NCI-H82 (cell line): ENCODE measurements at places on chromosomes 12 and 14.

DNA sequence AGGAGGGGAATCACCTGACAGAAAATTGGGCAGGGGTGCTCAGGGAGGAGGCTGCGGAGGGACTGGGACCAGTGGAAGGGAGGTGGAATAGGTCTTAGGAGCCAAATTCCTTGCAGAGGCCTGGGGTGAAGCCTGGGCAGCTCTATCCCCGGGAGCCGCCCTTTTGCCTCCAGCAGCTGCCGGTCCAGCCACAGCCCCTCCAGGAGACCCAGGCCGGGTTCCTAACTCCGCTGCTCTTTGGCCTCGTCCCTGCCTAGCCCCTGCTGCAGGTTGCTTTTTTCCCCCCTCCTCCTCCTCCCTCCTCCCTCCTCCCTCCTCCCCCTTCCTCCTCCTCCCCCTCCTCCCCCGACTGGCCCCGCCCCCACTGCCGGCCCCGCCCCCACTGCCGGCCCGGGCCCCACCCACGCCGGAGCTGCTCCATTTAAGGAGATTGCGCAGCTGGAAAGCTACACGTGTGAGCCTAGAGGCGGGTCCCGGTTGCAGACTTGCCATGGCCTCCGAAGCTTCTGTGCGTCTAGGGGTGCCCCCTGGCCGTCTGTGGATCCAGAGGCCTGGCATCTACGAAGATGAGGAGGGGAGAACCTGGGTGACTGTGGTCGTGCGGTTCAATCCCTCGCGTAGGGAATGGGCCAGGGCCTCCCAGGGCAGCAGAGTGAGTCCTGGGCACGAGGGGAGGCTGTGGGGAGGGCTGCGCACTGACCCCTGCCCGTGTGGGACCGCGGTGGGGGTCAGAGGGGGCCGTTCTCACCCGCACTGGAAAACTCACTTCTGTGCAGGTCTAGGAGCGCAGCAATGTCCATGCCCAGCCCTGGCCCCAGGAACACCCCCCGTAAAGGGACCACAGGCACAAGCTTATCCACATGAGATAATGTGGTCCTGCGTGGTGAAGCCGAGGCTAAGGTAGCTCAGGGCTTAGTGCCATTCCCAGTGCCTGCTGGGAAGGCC lies at the start of gene TCL1B:
Gene TCL1B (plus strand): TSS at position 449 of the 945 bp plus-strand sequence. CDS start 42 bp downstream, at position 491.
- DNase-seq: peak; percentile 12

GRCh38 chr14:31003284-31003683 lies 22.2 kb upstream of the AP4S1 start:
- no peak for DNase-seq

- no peak for DNase-seq
Observed at GRCh38 chr12:14931791-14932560, 6.4 kb downstream of the ERP27 start.

- DNase-seq: peak; percentile 73
Observed at GRCh38 chr12:108193917-108194316, 64.8 kb downstream of the WSCD2 start.

DNA sequence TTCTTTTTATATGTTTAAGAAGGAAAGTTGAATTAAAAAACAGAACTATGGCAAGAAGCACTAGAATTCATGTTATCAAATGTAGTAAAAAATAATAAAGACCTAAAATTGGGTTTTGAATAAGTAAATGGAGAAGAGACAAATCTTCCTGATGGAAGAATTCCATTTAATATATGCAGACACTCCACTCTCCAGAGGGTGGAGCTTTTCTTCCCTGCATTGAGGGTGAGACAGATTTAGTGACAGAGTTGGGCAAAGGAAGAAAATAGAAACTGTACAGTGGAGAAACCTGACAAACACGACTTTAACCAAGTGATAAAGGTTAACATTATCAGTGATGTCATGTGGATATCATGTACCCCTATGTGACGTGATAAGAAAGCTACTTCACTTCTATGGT lies 217.6 kb downstream of the PRKD1 start:
- DNase-seq: peak; percentile 1

GRCh38 chr14:74415115-74415437 lies 10.9 kb downstream of the SYNDIG1L start:
- peak; percentile 37 for DNase-seq

- DNase-seq: peak; percentile 91
Observed at GRCh38 chr12:122023339-122024131, 1.9 kb downstream of the BCL7A start.

- no peak for DNase-seq
Observed at GRCh38 chr12:67382241-67382871, 113.2 kb downstream of the CAND1 start.

GRCh38 chr14:24307156-24307574 lies 612 bp downstream of the CIDEB start:
- DNase-seq: no peak

DNA sequence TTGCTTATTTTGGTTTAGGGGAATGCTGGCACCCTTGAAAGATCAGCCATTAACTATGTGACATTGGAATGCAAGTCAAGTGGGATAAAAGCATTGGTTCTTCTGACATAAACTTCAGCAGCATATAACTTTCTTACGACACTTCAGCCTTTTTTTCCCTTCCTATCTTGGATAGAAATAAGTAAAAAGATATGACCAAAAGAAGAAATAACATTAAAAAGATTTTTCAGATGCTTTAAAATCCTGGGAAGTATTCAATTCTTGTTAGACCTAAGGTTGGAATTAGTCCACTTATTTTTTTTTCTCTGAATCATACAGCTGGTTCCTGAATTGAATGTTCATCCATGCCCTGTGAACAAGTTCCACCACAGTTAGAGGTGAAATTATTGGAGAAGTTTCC lies 85.6 kb upstream of the TSPAN8 start:
- DNase-seq: no peak

- DNase-seq: no peak
Observed at GRCh38 chr12:65681226-65681625, 143.1 kb upstream of the HMGA2 start.

GRCh38 chr12:34294137-34294536 lies 271.8 kb downstream of the ALG10 start:
- DNase-seq: no peak

DNA sequence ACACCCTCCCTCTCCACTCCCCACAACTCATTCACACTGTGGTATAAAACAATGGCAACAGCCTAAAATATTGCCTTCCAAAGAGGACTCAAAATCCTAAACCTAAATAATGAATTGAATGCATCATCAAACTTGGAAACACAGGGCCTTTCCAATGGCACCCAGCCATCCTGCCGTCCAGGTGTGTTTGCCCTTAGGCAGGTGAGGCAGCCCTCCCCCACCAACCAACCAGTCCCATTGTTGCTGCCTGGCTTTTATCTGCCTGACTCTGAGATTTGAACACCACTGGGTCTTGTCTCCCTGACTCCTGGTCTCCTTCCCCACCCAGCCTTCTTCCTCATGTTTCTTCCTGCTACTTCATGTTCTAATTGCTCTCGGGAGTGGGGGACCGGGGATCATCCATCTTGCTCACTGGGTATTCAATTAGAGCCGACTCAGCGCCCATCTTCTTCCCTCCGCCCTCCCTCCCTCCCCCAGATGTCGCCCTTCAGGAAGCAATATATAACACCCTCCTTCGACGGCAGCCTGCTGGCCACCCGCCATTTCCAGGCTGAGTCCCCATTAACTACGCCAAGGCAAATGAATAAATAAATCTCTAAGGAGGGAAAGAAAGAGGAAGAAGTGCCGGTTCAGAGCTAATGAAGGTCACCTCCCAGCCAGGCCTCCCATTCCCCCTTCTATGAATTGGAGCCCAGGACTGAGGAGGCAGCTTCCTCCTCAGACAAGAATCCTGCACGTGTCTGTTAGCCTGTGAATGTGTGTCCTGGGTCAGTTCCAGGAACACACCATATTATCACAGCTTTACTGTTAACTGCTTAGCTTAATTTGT lies 36.3 kb upstream of the NTF3 start:
- DNase-seq: peak; percentile 75

DNA sequence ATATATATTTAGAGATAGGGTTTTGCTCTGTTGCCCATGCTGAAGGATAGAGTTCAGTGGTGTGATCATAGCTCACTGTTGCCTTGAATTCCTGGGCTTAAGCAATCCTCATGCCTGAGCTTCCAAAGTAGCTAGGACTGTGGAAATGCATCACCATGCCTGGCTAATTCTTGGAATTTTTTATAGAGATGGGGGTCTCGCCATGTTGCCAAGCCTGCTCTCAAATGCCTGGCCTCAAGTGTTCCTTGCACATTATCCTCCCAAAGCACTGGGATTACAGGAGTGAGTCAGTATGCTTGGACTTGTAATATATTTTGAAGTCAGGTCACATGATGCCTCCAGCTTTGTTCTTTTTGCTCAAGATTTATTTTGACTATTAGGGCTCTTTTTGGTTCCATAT lies 178.0 kb downstream of the RPAP3 start:
- DNase-seq: no peak

GRCh38 chr14:54177641-54178621 lies 218.9 kb upstream of the CDKN3 start:
- DNase-seq: no peak

- DNase-seq: peak; percentile 74
Observed at GRCh38 chr14:92690171-92691011, 58.0 kb downstream of the LGMN start.

- DNase-seq: no peak
Observed at GRCh38 chr12:62116986-62117385, 143.2 kb upstream of the USP15 start.
